Right cardiac atrium (tissue), 5 donors: ENCODE measurements at places on chromosomes 3 and 15. TPM values are rescaled to one million over a fixed set of nuclear protein-coding genes. Genes with fewer than 3 reads are reported as not detected.
A peak's percentile ranks its signal among the peaks of the same experiment; 100 is the strongest.

DNA sequence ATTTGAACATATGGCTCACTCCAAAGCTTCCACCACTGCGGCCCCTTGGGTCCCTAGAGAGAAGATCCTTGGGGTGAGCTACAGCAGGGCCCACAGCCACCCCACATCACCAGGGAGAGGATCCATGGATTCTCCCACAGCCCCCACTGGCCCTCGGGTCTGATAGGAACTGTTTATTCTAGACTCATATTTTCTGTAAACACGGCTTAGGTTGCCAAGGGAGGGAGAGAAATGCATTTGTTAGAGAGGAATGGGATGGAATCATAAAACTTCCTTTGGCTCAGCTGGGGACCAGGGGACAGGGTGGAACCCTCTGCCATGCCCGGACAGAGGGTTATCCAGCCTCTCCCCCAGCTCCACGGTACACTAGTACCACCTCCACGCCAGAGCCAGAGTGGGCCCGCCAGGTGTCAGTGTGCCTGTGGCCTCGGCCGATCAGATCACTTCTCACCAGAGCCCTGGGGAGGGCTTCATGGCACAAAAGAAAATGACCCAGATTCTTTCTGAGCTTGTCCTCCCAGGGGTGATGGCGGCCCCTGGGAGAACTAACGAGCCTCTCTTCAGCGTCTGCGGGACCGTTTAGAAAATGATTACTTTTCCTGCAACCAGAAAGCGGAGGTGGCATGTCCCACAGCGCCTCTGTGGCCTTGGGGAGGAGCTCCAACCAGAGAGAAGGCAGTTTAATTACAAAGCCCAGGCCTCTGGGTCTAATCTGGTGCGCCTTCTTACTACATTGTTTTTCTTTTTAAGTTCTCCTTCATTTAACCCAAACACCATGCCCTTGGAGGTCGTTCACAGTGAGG, 33.7 kb downstream of the ADCY5 start:
- no peak for DNase-seq

- DNase-seq: no peak
Observed at GRCh38 chr3:27930052-27930602, 208.0 kb upstream of the EOMES start.

DNA sequence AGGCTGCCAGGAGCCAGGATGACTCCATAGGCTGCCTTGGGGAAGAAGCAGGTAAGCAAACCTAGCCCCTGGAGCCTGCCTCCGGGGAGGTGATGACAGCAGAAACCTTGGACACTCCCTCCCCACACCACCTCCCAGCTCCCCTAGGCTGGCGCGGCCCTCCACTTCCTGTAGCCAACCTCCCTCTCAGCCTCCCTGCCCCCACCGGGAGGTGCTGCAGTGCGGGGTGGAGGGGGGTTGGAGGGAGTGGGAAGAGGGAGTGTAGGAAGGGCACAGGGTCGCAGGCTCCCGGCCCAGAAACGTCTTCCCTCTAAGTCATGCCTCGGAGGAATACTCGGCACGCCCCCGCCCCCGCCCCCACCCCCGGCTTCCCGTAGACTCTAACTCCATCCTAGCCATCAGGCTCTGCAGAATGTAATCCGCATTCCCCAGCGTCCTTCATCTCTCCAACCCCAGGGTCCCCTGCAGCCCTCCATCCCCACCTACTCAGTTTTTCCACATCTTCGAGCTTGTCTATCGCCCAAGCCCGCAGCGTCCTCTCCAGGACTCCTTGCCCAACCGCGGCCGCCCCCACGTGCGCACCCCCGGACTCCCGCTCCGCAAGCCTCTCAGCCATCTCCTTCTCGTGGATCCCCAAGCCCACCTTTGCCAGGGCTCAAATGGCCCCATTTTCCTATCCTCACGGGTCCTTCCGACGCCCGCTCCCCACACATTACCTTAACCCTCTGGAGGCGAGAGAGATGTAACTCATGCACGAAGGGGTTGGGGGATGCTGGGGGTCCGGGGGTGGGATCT, 528 bp downstream of the LPCAT4 start:
- peak; percentile 89 for DNase-seq

- DNase-seq: no peak
Observed at GRCh38 chr3:138846262-138846791, 11.6 kb upstream of the PIK3CB start.

GRCh38 chr3:37899101-37899707, 37.5 kb downstream of the CTDSPL start:
- no peak for DNase-seq

- no peak for DNase-seq
Observed at GRCh38 chr3:172685331-172686214, 25.3 kb downstream of the NCEH1 start.

DNA sequence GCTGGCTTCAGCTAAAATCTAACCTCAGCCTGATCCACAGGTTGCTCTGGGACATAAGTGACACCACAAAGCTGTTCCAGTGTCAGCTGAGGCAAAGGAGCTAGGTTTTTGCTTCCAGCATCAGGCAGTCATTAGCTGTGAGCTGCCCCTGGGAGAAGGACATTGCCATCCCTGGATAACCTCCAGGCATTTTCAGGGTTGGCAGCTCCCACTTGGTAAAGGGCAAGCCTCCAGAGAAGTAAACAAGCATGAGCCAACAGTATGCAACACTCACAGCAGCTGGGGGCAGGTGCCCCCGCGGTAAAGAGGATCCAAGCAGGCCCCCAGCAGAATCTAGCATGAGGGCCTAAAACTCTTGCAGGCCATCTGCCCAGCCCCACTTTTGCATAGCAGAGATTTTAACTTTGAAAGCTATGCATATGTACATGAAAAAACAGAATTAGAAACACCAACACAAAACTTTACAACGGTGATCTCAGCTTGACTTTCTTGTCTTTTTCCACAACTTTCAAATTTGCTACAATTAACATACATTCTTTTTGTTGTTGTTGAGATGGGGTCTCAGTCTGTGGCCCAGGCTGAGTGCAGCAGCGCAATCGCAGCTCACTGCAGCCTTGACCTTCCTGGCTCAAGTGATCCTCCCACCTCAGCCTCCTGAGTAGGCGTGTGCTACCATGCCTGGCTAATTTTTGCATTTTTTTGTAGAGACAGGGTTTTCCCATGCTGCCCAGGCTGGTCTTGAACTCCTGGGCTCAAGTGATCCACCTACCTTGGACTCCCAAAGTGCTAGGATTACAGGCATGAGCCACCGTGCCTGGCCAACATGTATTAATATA, 83.8 kb upstream of the TPM1 start:
- DNase-seq: no peak

Gene PAQR9
- polyA plus RNA-seq: 4.7 TPM

Gene BSN
- 0.38 TPM for polyA plus RNA-seq

- no peak for DNase-seq
Observed at GRCh38 chr15:37698679-37699078, 235.8 kb upstream of the TMCO5A start.

DNA sequence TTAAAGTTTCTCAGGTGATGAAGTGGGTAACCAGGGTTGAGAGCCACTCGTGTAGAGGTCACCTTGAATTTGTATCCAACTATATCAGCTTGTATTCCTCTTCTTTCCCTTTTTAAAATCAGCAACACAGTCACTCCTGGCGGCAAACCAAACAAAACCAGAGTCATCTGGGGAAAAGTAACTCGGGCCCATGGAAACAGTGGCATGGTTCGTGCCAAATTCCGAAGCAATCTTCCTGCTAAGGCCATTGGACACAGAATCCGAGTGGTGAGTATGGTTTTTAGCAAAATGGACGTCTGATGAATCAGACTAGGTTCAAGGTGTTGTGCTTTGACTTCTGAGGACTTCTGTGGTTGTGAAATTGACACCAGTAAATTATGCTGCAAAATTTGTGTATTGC, 3.9 kb downstream of the RPL35A start:
- no peak for DNase-seq

DNA sequence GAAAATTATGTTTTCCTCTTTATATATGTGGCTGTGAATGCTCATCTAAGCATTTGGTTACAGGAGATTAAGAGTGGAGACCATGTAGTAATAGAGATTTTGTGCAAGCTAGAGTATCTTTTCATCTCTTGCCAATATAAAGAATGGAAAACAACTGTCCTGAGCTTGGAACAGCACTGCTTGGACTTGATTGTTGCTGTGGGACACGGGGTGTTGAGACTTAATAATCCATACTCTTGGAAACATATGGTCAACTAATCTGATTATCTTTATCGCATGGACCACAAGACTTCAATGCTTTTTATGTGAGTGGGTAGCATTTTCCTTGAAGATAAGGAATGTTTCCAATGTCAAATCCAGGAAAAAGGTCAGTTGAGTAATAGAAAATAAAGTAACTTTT, 806.3 kb downstream of the DIPK2A start:
- DNase-seq: no peak

- DNase-seq: no peak
Observed at GRCh38 chr3:29353807-29354206, 72.9 kb downstream of the RBMS3 start.

DNA sequence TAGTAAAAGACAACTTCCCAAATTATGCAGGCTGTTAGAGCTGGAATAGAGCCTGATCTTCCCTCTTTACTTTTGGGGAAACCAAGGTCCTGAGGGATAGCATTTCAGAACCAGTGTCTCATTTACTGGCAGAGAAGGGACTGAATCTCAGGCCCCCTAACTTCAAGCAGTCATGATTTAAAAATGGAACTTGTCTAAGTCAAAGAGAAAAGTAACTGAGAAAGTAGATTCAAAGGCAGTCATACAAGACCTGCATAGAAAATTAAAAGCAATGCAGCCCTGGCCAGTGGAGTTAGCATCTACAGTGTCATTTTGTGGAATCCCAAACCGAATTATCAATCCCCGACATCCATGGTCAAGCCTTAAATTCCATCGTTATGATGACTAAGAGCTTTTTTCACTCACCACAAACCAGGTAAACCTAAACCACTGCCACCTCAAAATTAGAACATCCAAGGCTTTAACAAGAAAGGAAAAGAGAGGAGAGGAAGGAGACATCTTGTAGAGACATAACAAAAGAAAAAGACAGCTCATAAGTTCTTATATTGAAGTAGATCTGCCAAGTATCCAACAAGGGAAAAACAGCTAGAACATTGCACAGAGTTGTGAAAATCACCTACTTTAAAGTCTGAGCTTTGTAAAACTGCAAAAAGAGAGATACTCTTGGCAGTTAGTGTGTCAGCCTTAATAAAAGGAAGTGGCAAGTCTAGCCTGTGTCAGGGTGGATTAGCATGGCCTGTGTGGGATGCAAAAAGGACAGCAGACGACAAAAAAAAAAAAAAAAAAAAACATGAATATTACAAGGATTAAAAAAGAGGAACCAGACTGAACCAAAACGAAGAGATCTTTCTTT, 54.1 kb upstream of the CCR2 start:
- DNase-seq: no peak

DNA sequence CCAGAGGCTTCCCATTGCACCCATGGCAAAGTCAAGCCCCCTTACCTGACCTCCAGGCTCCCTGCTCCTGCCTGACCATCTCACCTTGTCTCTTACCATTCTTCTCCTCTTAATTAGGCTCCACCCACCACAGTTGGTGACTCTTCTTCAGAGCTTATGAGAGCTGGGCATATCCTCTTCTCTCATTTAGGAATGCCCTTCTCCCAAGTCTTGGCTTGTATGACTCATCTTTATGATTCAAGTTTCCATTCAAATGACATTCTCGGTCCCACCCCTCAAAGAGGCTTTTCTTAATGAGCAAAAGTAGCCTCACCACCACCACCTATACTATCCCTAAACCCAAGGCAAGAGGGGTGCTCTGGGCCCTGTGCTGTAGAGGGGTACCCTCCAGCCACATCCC, 55.3 kb upstream of the NUDT16 start:
- DNase-seq: no peak

DNA sequence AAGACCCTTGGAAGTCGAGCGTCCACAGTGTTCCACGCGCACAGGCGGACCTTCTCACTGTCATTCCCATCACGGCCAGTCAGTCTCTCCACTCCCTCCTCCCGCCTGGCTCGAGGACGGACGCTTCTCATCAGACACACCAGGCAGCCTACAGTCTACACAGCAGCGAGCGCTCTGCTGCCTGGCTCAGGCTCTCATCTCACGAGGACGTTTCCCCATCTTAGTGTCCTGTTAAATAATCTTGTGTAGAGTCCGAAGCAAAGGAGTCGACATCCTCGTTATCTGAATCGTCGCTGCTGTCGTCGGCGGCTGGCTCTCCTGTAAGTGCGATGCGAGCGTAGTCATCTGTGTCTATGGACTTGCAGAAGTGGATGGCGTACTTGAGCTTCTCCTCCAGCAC, 12.4 kb upstream of the OCA2 start:
- DNase-seq: no peak

Gene GXYLT2
- polyA plus RNA-seq: 12.5 TPM

Gene PRR20G
- not detected for polyA plus RNA-seq

DNA sequence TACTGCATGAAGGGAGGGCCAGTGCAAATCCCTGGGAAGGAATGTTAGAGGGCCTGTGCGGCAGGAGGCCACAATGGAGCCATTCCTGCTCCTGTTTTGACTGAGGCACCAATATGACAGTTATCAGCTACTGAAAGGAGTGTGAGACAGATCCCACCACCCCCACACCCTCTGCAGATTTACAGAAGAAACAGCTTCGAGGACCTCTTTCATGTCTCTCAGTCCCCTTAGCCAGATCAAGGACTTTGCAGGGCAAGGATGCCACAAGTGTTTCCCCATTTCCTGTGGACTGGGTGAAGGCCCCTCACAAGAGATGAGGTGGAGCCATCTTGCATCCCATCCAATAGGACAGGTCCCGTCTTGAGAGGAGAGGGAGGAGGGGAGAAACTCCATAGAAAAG, 48.5 kb upstream of the RASGRP1 start:
- DNase-seq: no peak

DNA sequence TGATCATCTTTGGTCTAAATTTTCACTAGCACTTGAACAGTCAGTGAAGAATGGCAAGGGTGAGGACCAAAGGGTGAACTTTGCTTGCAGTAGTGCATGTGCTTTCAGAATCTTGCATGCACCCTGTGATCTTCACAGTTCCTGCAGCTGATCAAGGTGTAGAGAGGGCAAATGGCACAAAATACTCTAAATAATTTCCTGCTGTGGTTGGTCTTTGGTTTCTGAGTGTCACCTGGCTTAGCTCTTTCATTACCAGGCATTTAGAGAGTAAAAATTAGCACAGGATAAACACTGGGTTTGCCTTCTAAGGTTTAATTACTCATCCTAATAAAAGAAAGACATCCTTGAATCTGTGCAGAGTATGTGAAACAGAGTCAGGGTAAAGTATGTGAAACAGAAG, 11.4 kb downstream of the TIPARP start:
- DNase-seq: no peak

Gene MUSTN1
- polyA plus RNA-seq: 152 TPM

Gene DNAJC19
- 106 TPM for polyA plus RNA-seq

Gene ACP3
- 0.41 TPM for polyA plus RNA-seq

DNA sequence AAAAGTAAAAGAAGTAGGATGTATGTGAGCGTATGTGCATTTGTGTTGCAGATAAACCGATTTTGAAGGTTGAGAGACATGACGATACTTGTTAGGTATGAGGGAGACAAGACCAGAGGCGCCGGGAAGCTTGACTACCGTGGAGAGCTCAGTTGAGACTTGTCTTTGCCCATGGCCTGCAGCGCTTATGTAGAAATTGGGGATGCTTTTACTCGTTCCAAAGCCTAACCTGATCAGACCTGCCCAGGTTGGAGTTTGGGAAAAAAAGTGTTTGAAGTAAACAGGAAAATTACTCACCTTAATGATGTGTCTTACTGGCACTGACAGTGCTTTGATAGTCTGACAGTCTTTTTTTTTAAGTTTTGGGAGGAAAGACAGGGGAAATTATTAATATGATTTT, 202.8 kb downstream of the TP63 start:
- no peak for DNase-seq

- DNase-seq: no peak
Observed at GRCh38 chr15:100330629-100331215, 11.1 kb downstream of the ADAMTS17 start.

GRCh38 chr3:108569336-108569735, 19.9 kb downstream of the CIP2A start:
- no peak for DNase-seq

Gene SELENOK
- 187 TPM for polyA plus RNA-seq
